ENCODE measurements at places on chromosomes 3 and 15. TPM values are rescaled to one million over a fixed set of nuclear protein-coding genes. Genes with fewer than 3 reads are reported as not detected.

Gene SETD5
- 61.9 TPM for total RNA-seq

Gene CHRM5
- 0.75 TPM for total RNA-seq

Gene ANKRD63
- not detected for total RNA-seq

Gene TMC3
- not detected for total RNA-seq

Gene GREM1
- 684 TPM for total RNA-seq

Gene GPR149
- total RNA-seq = not detected

Gene PPARG
- 35.6 TPM for total RNA-seq

Gene TRIM42
- total RNA-seq = not detected

Gene SLC24A5
- total RNA-seq = not detected

Gene PLAAT1
- 0.66 TPM for total RNA-seq

Gene GCSAM
- total RNA-seq = not detected

Gene IQCB1
- total RNA-seq = 22.8 TPM

Gene CFAP100
- not detected for total RNA-seq

Gene ZMYND10
- 1.2 TPM for total RNA-seq

Gene NANOGP8
- not detected for total RNA-seq

Gene GOLGA8K
- not detected for total RNA-seq

Gene PPM1L
- 0.77 TPM for total RNA-seq

Gene ITIH1
- not detected for total RNA-seq

Gene CD96
- not detected for total RNA-seq

Gene KNL1
- 43.8 TPM for total RNA-seq

Gene MUC20
- total RNA-seq = 0.22 TPM

Measured in uterine smooth muscle cell (primary cell).